ENCODE measurements at places on chromosomes 3 and 15. TPM values are rescaled to one million over a fixed set of nuclear protein-coding genes. Genes with fewer than 3 reads are reported as not detected.

DNA sequence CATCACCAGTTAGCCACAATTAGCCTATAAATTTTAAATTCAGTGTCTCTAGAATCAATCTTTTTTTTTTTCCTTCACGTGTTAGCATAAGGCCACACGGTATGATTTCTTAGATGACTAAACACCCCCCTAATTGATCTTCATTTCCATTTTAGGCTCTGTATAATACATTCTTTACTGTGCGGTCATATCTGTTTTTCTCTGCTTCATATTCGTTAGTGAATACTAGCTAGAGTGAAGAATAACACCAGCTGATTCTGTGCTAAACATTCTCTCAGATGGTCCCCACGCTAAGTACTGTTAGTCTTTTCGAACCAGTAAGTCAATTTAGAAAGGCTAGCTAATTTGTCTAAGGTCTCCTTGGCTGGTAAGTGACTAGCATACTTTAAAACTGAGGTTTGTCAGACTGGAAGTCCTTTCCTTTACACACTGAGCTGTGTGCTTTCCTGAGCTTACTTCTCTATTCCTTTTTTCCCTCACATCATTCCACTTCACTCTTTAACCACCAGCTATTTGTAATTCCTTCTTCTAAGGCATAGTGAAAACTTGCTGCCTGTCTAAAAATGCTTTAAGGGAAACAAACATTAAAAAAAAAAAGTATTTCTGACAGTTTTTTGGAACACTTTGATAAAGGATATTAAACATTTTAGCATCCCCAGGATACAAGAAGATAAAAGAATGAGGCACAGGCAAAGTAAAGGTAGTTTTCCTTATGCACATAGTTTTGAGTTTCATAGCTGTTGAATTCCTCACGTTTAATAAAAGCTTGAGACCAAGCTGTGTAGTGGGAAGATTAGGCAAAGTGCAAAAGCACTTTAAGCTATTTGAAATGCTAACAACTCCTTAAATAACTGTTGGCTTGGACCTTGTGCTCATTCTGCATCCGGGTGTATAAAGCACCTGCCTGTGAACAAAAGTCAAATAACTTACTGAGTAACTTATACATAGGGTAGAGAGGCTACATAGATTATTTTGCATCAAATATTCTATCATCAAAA is 17.1 kb downstream of the ZFAND6 start:
- no peak overlapping the region for H3K4me3 ChIP-seq
- H3K4me1 ChIP-seq = peaks cover 44% of the 10 kb centered on the region
- peaks cover 2% of the 10 kb centered on the region for H3K36me3 ChIP-seq
- H3K27me3 ChIP-seq = no peaks in the 10 kb centered on the region

DNA sequence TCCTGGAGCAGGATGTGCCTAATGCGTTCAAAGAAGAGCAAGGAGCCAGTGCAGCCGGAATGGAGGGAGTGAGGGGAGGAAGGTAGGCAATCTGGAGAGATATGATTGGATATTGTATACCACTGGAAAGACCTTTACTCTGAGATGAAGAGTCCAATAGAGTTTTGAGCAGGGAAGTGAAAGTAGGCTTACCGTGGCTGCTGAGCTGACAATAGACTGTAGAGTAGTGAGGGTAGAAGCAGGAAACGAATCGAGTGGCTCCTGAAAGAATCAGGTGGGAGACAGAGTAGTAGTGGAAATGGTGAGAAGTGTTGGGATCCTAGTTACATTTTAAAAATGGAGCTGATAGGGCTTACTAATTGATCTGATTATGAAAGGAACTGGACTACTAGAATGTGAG is 51.8 kb upstream of the NUDT16 start:
- no peaks in the 10 kb centered on the region for H3K27me3 ChIP-seq
- H3K27ac ChIP-seq = no peak overlapping the region
- peaks cover 8% of the 10 kb centered on the region for H3K4me1 ChIP-seq
- peaks cover 2% of the 10 kb centered on the region for H3K36me3 ChIP-seq
- DNase-seq = no peak

FRMD5 gene
- 5.1 TPM for total RNA-seq

CAND2 gene
- 14.8 TPM for total RNA-seq

DNA sequence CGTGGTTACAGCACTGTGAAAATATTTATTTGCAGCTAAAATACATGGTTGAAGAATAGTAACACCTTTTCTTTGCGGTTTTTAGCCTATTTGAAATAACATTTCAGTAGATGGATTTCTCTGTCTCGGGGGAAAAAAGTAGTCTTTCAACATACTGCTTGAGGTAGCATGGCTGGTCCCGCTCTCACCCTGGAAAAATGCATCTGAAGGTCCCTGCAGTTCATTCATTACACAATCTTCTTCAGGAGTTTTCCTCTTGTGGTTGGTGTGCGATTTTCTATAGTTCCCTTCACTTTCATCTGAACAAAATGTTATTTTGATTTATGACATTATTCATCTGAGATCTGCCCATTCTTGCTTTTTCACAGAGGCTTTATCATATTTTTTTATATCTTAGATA is 75.9 kb downstream of the STRIT1 start:
- H3K4me1 ChIP-seq = no peaks in the 10 kb centered on the region
- no peak overlapping the region for H3K27ac ChIP-seq
- H3K36me3 ChIP-seq = no peaks in the 10 kb centered on the region
- H3K27me3 ChIP-seq = no peaks in the 10 kb centered on the region
- H3K4me3 ChIP-seq = no peak overlapping the region

DNA sequence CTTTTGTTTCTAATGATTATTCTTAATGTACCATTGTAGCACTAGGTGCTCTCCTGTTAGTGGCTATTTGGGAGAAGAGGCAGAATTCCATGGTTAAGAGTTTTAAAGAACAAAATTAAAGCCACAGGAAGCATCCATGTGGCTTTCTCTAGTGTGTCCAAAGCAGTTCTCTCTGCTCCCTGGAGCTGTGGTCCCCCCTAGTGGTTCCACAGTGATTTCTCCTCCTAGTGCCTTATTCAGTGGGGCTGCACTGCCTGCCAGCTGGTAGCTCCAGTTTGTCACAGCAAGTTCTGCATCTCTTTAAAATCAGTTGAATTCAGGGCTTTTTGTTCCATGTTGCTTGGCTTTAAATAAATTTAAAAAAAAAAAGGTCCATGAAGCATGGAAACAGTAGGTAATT is 39.6 kb upstream of the FAM98B start:
- peaks cover 13% of the 10 kb centered on the region for H3K4me1 ChIP-seq
- H3K4me3 ChIP-seq = no peak overlapping the region
- H3K27ac ChIP-seq = no peak overlapping the region
- H3K27me3 ChIP-seq = peaks cover 5% of the 10 kb centered on the region
- DNase-seq = peak; percentile 11
